ENCODE measurements at places on chromosomes 7 and 10. TPM values are rescaled to one million over a fixed set of nuclear protein-coding genes. Genes with fewer than 3 reads are reported as not detected.

GRCh38 chr7:2602406-2603043, 29.3 kb upstream of the TTYH3 start:
- no peak for DNase-seq

DNA sequence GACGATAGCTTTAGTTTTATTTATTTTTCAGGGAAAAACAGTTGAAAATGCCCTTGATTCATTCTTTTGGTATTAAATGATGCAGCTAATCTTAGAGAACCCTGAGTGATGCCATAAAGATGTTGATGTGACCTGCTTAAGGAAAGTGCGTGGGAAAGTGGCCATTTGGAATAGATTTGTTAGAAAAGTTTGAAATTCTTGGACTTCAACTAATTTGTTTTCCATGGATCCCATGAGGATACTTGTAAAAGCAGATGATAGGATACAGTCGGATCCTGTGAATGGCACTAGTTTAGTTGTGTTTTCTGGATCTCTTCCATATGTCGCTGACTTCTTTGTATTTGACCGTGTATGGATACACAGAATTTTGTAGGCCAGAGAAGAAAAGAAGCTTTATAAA, 69.0 kb downstream of the SEPTIN7 start:
- no peak for DNase-seq

- no peak for DNase-seq
Observed at GRCh38 chr7:101576998-101577397, 52.1 kb downstream of the MYL10 start.

The SPDYE3 gene
- not detected for total RNA-seq

DNA sequence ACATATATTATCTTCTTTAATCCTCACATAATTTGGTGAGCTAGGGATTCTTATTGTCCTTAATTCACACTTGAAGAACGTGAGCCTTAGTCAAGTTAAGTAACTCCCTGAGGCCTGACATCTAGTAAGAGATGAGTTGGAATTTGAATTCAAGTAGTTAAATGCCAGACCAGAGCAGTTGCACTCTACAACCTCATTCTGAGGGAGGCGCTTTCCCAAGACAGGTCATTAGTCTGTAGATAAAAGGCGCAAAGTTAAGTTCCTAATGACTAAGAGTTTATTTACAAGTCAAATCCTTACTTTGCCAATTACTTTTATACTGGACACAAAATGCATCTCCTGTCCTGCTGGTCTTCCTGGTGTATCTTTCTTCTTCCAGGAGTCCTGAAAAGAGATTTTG, 3.6 kb upstream of the EXOC6 start:
- no peak for DNase-seq

The MYO1G gene
- total RNA-seq, result 0.20 TPM

The C10orf105 gene
- total RNA-seq, result not detected

The EN2 gene
- not detected for total RNA-seq

The RNF32 gene
- 0.59 TPM for total RNA-seq

The ASZ1 gene
- total RNA-seq, result not detected

The CHST15 gene
- total RNA-seq, result 2.7 TPM

DNA sequence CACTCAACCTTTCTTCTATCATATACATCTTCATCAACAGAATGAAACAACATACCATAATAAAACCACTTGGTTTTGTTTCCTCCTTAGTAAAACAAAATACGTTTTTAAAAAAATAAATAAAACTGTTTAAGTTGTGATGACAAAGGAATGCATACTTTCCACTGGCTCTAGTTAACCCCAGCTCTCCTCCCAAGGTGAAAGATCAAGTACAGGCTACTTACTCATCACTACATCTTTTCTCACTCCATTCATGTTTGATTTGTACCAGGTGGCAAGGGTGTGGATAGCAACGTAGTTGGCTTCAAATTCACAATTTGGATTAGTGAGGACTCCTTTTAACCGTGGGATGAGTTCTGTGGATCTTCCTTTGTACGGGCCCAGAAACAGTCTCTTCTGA, 14.7 kb downstream of the OGA start:
- DNase-seq, result no peak

DNA sequence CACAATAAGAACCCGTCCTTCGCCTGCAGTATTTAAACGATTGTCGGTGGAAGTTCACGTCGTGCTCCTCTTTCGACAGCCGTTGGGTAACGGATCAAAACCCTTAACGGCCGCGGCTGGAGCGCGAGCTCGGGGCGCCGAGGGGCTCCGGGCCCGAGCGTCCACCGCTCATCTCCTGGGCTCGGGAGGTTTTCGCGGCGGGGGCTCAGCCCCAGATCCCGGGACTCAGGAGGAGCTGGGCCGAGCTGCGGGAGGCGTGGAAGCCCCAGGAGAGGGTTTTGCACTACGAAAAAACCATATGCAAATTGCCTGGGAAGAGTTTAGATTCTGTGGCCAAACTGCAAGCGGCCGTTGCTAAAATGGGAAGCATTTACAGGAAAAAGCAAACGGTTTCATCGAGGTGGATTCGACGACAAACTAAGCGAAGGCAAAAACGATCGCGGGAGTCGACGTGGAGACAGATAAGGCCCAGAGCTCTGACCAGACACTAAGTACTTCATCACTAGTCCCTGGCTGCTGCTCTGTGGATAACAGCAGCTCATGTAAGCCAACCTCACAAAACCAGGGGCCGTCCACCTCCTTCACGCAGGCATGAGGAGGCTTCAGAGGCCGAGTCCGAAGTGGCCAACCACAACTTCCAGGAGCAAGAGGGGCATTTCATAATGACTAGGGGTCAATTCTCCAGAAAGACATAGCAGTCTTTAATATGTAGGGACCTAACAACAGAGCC, 129.7 kb downstream of the MARCHF5 start:
- no peak for DNase-seq

DNA sequence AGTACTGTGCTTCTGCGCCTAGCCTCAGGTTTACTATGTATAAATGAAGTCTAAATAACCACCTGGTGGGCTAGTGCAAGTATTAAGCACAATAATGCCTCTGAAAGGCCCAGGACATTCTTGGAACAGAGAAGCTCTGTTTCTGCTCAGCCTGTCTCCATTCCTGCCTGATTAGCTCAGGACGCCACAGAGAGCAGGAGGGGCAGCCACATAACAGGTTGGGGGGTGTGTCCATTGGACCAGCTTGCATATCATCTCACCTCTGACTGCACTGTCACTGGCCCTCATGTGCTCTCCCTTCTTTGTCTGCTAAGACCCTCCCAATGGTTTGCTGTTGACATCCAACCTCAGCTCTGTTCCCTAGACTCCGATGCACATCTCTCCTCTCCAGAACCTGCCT, 52.8 kb upstream of the IKZF1 start:
- DNase-seq, result no peak

GRCh38 chr10:116209781-116210180, 63.2 kb downstream of the GFRA1 start:
- no peak for DNase-seq

DNA sequence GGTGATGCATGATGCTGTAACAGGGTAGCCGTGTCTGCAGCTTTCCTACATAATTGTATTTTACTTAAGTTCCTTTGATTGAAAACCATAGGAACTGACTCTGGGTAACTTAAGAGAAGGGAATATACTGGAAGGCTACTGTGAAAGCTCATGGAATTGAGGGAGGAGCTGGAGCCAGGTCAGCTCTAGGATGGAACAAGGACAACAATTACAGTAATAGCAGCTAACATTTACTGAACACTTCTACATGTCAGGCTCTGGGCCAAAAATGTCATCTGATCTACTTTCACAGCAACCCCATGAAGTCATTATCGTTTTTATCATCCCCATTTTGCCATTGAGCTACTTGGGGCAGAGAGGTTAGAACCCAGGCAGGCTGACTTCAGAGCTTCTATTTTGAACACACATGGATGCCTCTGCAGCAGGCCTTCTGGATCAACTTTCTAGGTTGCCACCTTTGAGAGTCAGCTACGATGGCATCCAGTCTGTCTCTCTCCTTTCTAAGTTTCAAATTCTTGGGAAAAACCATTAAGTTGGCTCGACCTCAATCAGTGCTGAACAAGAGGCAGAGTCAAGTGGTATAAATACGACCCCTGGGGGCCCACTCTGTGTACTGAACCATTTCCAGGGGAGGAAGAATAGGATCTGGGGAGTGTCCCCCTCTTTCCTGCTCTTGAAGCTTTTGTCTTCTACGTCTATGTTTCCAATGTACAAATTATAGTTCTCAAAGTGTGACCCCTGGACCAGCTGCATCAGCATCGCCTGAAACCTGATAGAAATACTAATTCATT, 272.3 kb upstream of the PLPP4 start:
- DNase-seq, result no peak

The RSPH10B gene
- total RNA-seq, result 0.41 TPM

- DNase-seq, result no peak
Observed at GRCh38 chr7:29234438-29234837, 39.9 kb downstream of the CHN2 start.

- DNase-seq, result no peak
Observed at GRCh38 chr7:5441840-5442503, 18.3 kb upstream of the TNRC18 start.

DNA sequence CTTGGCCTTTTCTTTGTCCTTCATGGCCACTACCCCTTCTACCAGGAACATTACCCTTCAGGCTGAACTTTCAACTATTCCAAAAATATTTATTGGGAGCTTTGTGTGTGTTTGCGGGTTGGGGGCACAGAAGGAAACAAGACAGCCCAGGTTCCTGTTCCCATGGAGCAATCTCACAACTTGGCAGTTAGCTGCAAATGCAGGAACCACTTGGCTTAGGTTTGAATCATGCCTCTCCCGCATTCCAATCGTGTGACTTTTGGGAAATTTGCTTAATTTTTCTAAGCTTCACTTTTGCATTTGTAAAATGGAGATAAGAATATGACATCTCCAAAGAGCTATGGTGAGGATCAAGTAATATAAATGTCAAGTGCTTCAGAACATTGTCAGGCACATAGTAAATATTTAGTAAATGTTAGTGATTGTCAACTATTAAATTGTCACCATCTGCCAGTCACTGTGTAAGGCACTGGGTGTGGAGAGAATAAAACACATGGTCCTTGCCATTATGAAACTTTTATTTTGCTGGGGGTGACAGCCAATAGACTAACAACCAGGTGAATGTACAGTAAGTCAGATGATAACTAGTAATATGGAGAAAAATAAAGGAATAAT, 277.1 kb downstream of the SNX13 start:
- DNase-seq, result no peak

DNA sequence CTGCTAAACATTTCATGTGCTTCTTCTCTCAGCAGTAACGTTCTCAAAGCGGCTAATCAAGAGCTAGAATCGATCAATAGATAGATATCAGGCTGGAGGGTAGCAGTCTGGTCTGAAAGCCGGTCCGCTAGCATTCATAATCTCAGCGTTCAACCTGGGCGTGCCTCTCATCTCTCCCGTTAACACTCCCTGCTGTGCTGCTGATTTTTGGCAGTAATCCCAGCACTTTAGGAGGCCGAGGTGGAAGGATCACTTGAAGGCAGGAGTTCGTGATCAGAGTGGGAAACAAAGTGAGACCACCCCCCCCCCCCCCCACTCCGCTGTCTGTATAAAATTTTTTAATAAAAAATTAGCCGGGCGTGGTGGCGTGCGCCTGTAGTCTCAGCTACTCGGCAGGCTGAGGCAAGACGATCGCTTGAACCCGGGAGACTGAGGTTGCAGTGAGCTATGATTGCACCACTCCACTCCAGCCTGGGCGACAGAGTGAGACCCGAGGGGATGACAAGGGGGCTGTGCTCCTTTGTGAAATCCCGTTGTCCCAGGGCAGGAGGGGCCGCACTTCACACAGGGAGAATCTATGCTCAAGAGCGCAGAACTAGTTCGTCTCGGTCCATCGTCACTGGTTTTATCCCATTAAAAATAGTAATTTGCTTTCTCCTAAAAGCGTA, 624 bp upstream of the CEP55 start:
- peak; percentile 71 for DNase-seq

GRCh38 chr10:79482304-79482703, 30.0 kb upstream of the EIF5AL1 start:
- no peak for DNase-seq

The CHAT gene
- 0.56 TPM for total RNA-seq

DNA sequence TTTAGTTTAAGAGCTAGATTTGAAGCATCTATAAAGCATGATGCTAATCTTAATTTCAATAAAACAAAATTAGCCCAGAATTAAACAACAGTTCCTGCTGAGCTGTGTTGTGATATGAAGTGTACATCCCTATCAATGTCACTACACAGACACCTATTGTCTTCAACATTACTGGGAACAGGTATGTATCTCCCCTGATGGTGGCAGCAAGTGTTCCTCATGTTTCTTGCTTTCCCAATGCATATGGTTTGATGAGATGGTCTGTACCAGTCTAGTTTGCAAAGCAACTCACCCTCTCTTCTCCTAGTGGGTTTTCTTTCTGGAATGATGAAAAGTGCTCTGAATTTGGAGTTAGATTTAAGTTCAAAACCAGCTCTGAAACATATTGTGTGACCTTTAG, 38.1 kb downstream of the TSPAN12 start:
- DNase-seq, result no peak

DNA sequence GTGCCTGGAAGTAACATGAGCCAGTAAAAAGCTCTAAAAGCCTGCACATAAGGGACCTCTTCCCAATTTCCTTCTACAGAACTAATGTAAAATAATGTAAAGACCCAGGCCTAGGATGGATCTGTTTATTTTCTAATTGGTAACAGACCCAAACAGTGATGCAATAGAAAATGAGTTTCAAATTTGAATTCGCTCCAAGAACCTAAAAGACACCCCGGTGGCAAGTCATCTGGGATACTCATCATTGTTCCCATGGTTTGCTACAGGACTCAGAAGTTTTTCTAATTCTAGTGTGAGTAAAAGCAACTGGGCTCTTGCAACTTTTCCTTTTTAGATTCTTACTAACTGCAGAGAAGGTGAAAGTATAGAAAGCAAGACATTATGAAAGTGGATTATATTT, 271.3 kb upstream of the CACNA2D1 start:
- DNase-seq, result peak; percentile 17

DNA sequence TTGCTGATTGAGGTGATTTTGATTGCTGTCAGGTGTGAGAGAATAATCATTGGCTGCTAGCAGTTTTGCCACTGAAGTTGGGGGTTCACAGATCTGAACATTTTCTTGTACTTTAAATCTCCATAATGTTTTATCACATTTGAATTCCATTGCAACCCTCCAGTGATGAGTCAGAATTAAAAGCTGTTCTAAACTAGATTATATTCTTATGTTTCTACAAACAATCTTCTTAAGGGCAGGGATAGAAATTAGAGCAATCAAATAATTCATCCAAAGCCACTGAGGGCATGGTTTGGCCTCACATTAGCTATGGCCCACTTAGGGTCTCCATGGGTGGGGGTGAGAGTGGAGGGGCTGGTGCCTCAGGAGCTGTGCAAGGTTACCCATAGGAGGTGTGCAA, 53.0 kb upstream of the RPA3 start:
- no peak for DNase-seq

Data from A673 (cell line).